Activated T-cell treated with anti-CD3 and anti-CD28 coated beads, Interleukin-2, amount 50 U/mL, for 72 hours (primary cell): ENCODE measurements at places on chromosomes 12 and 14.

DNA sequence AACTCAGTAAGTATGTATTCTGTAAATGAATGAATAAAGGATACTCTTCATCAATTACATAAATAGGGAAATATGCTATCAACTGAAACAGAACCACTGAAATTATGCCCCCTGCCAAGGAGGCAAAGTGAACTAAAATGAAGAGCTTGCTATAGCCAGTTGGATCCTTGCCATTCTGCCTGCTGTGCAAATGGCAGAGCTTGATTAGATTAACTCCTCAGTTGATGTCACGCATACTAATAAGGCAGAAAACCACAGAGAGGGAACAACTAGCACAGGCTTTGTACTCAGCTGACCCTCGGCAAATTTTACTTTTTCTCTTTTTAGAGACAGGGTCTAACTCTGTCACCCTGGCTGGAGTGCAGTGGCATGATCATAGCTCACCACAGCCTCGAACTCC, 36.7 kb upstream of the FERMT2 start:
- DNase-seq = no peak

DNA sequence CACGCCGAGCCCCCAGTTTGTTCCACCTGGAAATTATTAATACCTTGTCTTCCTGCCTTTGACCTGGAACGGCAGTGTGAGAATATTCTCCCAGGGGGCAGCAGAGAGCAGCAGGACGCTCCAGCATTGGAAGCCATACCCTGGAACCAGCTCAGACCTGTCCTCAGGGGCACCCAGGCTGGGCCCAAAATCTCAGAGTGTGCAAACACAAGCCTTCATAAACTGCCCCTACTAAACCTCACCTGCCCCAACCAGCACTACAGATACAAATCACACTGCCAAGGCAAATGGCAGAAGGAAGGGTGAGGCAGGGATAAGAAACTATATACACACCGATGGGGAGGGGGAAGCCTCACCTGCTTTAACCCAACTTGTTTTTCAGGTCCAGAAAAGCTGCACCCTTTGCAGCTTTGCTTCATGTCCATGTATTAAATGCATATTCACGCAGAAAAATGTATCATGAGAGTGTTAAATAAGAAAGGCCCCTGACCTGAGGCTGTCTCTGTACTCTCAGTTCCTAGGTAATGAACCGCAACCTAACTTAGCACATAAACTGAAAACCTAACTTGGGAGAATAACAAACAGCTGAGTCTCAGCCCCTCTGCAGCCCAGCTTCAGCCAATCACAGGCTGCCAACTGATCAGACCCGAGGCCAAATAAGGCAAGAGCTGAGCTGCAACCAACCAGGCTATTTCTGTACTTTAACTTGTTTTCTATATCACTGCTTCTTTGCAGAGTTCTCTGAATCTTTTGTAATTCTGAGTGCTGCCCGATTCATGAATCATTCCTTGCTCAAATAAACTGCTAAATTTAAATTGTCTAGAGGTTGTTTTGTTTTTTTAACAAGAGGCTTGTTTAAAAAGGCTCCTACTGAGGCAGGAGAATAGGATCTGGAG, 130.1 kb downstream of the SPTSSA start:
- peak; percentile 69 for DNase-seq

DNA sequence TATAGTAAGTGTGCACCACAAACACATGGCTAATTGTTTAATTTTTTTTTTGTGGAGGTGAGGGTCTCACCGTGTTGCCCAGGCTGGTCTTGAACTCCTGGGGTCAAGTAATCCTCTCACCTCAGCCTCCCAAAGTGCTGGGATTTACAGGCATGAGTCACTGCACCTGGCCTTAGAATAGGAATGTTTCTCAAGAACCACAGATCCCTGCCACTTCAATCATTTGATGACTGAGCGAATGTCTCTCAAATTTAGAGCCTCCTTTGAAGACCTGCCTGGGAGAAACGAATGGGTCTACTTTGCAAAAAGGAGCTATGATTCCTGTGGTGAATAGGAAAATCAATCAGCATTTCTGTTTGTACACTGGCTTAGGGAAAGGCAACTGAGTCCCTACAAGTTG, 33.5 kb upstream of the CHST11 start:
- DNase-seq = no peak

DNA sequence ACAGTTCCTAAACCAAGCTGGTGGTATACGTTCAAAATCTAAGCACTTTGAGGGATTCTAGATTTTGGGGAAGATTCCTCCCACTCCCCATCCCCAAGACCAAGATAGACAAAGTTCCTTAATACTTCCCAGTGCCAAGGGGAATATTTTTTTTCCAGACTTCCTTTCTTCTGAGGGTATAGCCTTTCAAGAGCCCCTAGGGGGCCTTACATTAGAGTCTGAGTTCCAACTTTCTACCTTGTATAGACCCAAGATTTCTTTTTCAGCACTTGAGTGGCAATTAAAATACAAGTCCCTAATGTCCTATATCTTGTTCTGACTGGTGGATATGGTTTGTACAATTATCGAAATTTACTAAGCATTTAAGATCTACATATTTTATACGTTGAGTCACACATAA, 28.7 kb upstream of the SOS2 start:
- DNase-seq = no peak

- DNase-seq = no peak
Observed at GRCh38 chr12:65529771-65530435, 251.4 kb downstream of the MSRB3 start.

DNA sequence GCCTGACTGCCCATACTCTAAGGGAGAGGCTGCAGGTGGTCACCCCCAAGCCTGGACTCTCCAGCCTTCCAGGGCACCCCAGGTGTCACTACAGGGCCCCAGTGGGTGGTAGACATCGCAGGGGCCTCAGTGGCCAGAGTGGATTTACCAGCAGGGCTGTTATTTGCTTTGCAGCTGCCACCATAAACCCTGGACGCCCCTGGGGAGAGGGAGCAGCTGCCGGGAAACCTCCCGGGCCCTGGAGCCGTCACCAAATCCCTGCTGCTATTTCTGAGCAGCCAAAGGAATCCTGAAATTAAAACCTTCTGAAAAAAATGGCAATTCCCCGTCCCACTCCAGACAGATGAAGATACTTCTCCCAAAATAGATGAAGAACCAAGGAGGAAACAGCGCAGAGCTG, 13.9 kb downstream of the TMEM119 start:
- DNase-seq = no peak

- peak; percentile 68 for DNase-seq
Observed at GRCh38 chr12:111313833-111314259, 55.0 kb downstream of the PHETA1 start.

DNA sequence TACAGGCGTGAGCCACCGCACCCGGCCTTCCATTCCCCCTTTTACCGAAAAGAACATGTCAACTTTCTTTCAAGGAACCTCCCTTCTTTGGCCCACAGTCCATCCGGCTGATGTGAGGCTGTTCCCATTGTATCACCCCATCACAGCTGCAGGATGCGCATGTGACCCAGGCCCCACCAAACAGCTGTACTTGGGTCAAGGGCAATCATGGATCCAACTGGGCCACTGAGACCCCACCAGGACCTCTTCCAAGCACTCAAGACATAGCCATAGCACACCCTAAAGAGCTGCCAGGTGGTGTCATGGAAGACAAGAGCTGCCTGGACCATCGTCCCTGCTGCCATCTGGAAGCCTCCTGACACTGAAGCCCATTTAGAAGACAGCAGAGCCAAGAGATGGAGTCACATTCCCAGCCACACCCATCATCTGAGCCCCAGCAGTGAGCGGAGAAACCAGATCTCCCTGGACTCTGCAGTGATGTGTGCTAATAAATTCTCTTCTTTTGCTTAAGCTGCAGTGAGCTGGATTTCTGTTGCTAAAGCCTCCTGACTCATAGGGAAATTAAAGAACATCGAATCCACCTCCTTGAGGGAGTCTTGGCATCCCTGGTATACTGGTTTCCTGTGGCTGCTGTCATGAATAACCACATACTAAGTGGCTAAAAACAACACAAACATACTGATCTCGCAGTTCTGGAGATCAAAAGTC, 105.6 kb downstream of the KSR2 start:
- DNase-seq = no peak

DNA sequence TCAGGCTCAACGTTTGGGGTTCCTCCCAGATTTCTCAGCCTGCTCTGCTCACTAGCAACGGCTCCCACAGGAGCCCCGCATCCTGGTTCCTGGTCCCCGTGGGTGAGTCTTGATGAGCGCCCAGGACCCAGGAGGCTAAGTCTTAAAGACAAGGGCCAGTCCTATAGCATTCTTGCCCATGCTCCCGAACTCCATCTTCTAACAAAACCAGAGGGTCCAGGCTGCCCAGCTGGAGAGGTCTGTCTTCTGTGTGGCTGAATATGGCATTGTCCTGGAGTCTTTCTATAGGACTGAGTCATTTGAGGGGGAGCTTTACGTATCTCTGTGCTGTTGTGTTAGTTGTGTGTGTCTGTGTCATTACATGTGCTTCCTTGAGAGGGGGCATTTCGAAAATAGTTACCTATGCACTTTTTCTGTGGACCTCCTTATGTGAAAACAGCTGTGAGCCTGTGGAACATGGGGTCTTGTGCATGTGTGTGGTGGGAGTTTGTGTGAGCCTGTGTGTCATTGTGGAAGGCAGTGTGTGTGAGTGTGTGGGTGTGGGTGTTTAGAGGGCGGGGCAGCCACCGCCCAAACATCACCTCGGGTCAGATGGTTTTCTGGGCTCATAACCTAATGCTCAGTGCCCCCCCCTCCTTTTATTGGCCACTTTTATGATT, 9.1 kb upstream of the TBX5 start:
- DNase-seq = no peak

DNA sequence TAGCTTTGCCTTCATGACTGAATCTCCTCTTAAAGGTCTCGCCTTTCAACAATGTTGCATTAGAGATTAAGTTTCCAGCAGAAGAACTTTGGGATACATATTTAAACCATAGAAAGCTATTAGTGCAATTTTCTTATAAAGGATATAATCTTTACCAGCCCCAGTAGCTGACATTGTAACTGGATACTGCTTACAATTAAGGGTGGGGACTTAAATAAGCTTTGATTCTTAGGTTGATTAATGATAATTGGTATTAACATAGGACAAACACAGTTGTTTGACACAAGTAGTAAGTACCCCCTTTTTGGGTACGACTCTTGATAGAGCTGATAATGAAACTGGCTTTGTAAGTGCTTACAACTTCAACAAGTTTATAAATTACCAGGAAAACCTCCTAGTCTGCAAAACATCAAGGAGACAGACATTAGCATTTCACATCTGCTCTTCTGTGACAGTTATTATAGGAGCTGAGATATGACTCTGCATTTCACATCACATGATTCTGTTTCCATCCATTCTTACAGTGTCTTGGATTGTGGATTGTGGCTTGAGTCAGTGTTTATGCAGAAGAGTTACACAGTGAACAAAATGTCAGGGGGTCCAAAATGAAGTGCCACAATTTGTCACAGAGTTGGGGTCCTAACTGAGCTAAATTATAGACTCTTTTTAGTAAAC, 249.1 kb upstream of the E2F7 start:
- no peak for DNase-seq

DNA sequence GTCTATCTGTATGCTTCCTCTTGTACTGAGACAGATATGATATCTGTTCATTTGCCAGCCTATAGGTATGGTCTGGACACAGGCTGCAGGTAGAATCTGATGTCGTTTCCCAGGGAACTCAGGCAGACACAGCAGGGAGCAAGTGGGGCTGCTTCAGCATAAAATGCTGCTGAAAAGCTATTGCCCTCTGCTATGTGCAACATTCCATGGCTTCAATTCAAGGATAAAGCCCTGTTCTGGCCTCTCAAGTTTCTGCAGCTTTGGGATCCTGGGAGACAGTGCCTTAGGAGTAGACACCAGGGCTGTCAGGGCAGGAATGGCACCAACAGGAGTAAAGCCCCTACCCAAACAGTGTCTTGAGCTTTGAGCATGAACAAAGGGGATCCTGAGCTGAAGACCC, 173.5 kb downstream of the SLC41A2 start:
- no peak for DNase-seq

- no peak for DNase-seq
Observed at GRCh38 chr14:75252254-75252837, 26.3 kb upstream of the FOS start.

DNA sequence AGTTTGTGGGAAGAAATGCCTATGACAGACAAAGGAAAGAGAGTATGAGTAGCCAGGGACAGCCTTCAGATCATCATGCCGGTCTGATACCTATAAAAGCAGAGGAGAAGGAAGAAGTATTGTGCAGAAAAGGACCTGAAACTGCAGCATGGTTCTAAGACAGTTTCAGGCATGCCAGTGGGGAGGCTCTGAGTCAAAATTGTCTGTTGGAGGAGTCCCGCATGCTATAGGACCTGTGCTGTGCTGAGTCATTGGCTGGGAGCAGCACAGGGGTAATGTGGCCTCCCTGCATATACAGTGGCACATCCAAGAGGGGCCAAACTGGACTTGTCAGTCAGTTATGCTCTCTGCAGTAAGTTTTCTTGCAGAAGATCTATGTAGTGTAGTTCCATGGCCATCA, 40.7 kb downstream of the NEUROD4 start:
- peak; percentile 51 for DNase-seq

DNA sequence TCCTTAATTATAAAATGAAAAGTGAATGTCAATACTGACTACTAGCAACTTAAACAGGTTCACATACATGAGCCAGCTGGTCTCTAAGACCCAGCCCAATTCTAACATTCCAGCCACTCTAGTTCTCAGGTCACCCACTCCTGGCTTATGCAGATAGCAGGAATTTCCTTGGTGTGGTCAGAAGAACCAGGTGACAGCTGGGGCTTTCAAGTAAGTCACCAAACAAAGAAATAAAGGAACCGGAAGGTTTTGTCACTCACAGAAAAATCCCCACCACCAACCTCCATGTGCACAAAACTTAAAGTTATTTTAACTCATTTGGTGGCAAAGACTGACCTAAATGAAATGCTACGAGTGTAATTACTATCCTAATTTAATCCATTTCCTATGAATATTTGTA, 129.6 kb upstream of the CDKN3 start:
- peak; percentile 6 for DNase-seq

DNA sequence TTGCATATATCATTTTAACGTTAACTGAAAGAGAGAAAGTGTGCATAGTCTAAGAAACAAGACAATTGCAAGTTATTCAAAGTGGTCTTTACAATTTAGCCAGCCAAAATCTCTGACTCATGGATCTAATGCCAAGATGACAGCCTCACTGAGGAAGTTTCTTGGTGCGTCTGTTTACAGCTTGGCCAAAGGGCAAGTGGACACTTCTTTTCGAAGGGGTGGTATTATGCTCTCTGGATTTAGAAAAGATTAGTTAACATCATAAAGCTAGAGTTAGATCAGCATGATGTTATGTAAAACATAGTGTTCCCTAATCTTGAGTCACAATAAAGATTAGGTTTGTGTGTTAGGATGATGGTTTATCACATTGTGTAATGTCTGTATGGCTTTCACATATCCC, 51.5 kb upstream of the SLC2A13 start:
- DNase-seq = no peak

DNA sequence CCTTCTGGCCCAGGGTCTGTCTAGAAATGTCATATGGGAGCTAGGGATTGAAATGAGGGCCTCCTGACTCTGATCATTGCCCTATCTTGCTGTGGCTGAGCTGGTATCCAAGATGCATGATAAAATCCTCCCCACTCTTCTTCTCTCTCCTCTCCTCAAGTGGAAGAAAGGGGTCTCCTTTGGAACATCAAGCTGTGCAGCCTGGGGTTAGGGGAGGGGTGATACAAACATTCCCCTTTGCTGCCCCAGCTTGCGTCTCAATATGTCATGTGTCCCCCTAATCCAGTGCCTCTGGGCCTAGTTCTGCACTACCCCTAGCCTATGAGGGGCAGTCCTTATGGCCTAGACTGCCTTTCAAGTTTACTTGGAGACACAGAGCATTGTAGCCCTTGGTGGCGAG, 8.5 kb downstream of the RDH16 start:
- no peak for DNase-seq

GRCh38 chr14:52802597-52802996, 11.2 kb upstream of the GNPNAT1 start:
- DNase-seq = no peak
